Iris pigment epithelial cell (primary cell): ENCODE measurements at places on chromosomes 4 and X.

DNA sequence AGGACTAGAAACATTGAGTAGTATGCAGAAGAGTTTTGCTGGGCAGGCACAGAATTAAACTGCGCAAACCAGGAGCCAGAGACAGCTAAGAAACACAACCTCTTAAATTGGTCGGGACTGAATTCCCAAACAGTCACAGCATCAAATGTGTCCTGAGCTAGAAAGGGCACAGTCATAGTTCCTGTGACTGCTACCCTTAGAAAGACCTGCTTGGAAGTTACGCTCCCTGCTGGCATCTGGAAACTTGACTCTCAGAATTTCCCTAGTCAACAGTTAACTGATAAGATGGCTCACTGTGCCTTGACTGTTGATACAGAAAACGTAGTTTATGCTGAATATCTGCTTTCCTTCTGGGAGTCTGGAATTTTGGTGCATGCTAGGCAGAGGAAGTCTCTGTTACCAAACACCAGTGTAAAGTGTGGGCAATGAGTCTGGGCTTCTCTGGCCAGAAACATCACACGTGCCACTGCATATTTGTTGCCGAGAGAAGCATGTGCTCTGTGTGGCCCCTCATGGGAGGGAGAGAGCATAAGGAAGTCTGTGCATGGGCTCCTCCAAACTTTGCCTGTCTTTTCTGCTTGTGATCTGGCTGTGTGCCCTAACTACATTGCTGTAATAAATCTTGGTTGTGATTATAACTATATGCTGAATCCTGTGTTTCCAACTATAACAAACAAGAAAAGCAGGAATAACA lies 11.6 kb upstream of the EOLA2 start:
- DNase-seq: peak; percentile 8

- DNase-seq: no peak
Observed at GRCh38 chr4:6048537-6048936, 30.3 kb upstream of the C4orf50 start.

- DNase-seq: no peak
Observed at GRCh38 chr4:168453146-168453545, 27.1 kb downstream of the DDX60L start.

- DNase-seq: peak; percentile 38
Observed at GRCh38 chr4:141246683-141247429, 26.2 kb downstream of the ZNF330 start.

GRCh38 chr4:40403081-40403480 lies 67.9 kb downstream of the CHRNA9 start:
- peak; percentile 39 for DNase-seq

DNA sequence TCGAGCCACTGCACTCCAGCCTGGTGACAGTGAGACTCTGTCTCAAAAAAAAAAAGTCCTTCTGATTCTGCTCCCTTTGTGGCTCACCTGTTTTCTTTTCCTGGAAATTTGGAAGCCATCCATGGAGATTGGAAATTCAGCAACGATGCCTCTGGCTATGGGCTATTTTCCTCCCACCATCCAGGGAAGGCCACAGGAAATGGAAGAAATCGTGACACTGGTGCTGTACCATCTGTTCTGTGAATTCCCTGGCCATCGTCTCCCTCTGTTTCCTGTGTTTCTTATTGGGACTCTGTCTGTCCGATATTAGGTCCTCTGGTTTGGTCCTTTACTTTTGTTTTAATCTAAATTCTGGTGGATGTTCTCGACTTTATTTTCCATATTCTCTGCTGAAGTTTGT lies 29.4 kb upstream of the ADRA2C start:
- no peak for DNase-seq

- DNase-seq: no peak
Observed at GRCh38 chrX:149074398-149074797, 430.7 kb downstream of the IDS start.

- peak; percentile 69 for DNase-seq
Observed at GRCh38 chr4:72701987-72702819, 133.2 kb upstream of the ADAMTS3 start.

DNA sequence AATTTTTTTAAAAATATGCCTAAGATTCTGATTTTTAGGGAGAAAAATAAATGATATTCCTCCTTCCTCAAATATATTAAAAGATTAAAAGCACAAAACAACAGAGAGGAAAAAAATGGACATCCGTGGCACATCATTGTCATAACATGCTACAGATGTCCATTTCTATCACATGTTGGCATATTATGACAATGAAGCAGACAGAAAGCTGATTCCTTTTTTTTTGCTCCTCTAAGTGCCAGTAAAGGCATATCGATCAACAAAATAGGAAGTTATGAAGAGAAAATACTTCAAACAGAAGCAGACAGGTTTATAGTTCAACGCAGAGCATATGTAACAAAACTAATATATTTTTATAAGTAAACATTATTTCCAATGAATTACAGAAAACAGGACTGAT lies 11.2 kb downstream of the KLHL8 start:
- DNase-seq: no peak

DNA sequence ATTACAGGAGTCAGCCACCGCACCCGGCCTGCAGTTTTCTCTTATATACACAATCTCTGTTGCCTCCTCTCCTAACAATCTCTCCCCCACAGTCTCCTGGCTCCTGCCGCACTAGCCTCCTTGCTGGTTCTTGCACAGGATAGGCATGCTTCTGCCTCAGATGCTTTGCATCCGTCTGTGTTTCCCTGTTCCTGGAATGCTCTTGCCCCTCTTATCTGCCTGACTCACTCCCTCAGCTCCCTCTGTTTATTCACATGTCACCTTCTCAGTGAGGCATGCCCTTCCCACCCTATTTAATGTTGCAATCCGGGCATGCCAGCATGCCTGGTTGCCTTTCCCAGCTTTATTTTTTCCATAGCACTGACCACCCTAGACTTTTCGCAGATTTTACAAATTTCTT lies 161.9 kb downstream of the PHF8 start:
- peak; percentile 16 for DNase-seq

DNA sequence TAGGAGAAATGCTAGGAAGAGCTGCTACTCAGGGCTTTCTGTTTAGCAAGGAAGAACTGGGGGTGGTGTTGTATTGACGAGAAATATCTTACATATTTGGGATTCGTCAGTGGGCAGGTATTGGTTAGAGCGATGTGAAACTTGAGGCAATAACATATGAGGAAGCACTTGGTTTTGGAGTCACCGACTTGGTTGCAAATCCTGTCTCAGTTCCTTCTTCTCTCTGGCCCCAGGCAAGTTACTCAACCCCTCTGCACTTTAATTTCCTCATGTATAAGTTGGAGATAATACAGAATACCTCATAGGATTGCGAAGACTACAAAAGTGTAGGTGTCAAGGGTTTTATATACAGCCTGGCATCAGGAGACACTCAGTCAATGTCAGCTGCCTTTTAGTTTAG lies 34.1 kb downstream of the GPAT3 start:
- no peak for DNase-seq

GRCh38 chrX:54178100-54178940 lies 4.7 kb downstream of the FAM120C start:
- DNase-seq: peak; percentile 85

DNA sequence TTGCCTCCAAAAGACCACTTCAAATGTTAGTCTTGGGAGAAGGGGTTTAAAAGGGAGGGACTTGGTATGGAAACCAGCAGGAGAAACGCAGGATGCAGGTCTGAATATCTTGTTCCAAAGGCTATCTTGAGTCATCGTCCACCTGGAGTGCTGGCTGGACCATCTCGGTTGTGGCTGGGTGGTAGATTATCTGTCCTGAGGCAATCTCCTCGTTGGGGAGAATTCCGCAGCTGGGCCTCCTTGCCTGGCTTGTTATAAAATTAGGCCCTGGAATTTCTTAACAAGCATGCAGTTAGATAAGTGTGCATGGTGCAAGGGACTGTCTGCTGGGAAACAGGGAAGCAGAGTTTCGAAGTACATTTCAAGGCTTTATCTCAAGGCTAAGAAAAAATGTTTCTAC lies 2045.7 kb upstream of the TENM3 start:
- no peak for DNase-seq

GRCh38 chr4:93132631-93133030 lies 695.9 kb upstream of the ATOH1 start:
- no peak for DNase-seq

DNA sequence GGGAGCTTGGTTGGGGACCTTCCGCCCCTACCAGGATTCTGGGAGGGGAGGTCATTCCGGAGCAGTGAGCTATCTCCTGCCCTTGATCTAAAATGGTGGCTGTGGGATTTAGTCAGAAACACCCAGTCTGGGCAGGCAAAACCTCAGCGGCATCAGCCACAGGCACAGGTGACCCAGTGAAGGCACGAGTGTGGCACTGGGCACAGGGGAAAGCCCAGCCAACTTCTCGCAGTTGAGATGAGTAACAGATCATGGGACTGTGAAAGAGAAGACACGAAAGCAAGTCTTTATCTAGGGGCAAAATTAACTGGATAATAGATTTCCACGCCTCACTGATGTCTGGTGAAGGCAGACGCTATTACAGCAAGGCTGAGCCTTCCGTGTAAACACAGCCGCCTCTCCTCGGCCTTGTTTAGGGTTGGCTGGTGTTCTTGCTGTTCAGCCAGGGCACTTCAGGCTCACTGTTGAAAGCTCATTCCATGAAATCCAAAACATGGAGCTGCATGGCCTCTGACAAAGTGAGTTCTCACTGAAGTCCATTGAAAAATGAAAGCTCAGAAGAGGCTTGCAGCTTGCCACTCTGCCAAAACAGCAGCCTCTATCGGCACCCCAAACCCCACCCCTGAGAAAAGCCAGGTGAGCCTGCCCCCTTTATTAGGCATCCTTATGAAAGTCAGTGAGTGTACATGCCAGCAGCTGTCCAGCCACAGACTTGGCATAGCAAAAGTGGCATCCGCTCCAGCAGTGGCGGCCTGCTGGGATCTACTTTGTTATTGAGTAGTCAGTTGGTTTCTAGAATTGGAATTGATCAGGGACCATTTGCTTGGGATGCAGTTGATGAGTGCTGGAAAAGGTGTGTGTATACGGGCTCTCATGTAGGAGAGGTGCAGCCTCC lies 102.3 kb upstream of the MTM1 start:
- no peak for DNase-seq

DNA sequence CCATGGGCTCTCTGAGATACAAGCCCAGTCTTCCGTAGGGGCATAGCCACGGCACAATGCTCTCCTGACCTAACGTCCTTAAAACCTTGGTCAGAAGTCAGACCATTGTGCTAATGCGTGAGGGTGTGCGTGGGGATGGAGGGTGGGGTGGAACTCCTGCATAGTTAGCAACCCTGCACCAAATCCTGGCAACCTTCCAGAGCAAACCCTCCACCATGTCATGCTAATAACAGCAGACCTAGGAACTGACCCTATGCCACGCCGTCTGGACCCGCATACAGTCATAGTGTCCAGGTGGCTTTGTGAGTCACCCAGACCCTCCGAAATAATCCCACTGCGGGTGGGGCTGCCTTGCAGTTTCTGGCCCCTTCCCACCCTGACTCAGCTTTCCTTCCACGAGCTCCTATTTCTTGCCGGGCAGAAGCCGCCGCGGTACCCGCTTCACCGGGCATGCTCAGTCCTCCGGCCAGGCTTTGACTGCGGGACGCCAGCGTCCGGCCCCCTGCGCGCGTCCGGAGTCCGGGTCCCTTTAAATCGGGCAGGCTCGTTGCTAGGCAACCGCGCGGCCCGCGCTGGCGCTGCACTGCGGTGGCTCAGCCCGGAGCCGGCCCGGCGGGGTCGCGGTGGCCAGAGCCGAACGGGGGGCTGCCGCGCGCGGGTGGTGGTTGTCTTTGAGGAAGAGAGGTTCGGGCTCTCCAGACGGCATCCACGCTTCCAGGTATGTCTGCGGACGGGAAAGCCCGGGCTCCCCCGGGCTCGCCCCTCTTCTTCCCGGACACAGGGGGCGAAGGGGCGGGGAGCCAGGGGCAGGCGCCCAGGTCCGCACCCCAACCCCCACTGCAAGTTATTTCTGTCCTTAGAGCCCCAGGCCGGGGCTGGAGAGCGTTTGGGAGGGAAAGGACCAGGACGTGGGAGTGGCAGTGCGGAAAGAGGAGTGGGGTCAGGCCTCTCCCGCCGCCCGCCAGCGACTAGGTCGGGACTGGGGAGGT lies at the start of gene CCDC160:
TSS of gene CCDC160 (plus strand) at position 557 of the 989 bp plus-strand sequence. CDS start 7,619 bp downstream, outside the sequence.
- peak; percentile 4 for DNase-seq

GRCh38 chr4:54498661-54499111 lies 159.1 kb upstream of the KIT start:
- peak; percentile 12 for DNase-seq

DNA sequence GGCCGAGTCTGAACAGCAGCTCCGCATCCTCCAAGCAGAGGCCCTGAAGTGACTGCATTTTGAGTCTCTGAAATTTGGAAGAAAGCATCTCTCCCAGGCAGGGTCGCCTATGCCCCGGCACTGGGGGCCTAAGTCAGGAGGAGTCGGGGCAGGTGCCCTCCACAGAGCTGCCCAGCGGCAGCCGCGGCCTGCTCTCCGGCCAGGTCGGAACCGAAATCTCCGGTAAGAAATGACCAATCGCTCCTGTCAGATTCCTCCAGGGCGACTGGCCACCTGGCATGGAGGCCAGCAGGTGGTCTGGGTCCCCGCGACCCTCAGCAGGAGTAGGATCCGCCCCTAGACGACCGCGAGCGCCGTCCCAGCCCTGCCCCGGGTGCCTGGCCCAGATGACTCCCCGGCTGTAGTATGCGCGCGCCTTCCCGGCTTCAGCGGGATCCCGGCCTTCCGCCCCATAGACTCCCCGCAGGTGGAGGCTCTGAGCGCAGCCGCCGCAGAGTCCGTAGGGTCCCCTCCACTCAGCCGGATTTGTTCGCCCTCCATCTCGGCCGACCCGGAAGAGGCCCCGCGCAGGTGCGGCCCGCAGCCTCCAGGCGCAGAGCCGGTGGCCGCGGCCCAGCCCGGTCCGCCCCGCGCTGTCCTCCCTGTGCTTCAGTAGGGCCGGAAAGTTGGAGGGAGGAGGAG lies 1.5 kb downstream of the NKX1-1 start:
- no peak for DNase-seq

- no peak for DNase-seq
Observed at GRCh38 chrX:111662292-111662691, 18.7 kb upstream of the ALG13 start.

DNA sequence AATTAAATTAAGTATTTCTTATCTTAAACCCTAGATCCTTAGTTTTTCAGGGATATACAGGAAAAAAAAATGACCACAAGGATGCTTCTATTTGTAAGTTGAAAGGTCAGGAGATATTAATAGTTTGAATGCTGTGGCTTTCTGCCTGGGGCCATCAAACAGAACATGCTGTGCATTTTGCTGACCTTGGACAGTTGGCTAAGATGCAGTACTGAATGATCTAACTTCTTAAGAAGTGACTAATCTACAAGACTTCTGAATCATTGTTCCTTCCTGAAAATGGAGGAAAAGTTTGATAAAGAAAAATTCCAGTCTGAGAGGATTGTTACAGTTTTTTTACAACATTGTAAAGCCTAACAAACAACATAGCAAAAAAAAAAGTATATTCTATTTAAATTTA lies 237.8 kb upstream of the JADE1 start:
- peak; percentile 98 for DNase-seq

GRCh38 chrX:71867680-71868079 lies 43.0 kb upstream of the NHSL2 start:
- no peak for DNase-seq

GRCh38 chrX:67105758-67106116 lies 438.1 kb upstream of the AR start:
- DNase-seq: no peak

DNA sequence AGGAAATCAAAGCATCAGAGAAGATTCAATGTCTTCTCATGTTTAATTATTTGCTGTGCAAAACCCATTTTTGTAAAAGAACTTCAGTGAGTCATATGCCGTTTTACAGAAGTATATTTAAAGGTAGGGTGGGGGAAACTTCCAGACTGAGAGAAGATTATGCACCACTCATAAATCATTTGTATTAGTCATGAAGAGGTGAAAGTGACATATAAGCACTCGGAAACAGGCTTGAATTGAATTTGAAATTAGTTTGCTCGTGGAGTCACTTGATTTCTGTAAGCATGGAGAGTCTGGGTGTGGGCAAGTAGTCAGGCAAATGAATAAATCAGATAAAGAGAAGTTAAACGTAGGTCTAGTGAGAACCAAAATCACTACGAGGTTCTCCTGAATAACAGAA lies 335.1 kb downstream of the ANK2 start:
- peak; percentile 70 for DNase-seq
